Stimulated activated CD4-positive, alpha-beta T cell treated with anti-CD3 and anti-CD28 coated beads, TNF-alpha, amount 100 ng/mL, for 1 hour (primary cell): ENCODE measurements at places on chromosomes 3 and 15.

- DNase-seq: peak; percentile 13
Measured at GRCh38 chr15:23565395-23566070, at the start of gene MKRN3. Gene MKRN3 (plus strand): TSS chr15:23565674. CDS start chr15:23565783, 109 bp downstream.

DNA sequence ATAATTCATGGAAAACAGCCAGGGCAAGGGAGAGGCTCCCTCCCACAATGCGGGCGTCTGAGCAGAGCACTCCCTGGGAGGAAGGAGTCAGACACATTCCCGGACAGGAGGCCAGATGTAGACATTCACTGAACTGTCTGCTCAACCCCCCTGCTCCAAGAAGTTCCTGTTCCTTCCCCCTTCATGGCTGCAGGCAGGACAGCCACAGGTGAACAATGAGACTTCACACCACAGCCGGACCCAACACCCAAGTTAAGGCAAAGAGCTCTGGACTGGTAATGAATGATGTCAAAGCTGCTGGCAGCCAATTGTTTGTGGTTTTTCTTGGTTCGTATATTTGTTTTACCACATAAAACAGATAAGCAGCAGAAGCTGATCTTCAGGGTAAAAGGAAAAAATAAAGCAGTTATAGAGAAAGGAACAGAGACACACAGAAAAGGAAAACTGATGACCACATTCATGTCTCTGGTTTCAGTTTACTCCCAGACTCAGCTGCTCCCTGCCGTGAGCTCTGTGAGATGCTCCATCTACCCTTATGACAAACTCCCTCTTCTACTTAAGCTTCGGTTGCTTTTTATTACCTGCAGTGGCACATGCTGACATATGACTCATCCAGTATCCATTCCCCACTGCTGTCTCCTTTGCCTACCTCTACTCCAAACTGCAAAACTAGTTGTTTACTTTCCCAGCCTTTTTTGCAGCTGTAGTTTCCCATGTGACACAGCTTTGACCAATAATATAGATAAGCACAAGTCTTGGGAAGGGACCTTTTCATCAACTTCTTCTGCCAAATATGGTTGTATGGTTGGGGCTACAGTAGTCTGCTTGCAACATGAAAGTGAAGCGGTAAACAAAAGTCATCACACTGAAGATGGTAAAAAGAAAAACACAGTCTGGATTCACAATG, 33.1 kb downstream of the DZIP1L start:
- no peak for DNase-seq

DNA sequence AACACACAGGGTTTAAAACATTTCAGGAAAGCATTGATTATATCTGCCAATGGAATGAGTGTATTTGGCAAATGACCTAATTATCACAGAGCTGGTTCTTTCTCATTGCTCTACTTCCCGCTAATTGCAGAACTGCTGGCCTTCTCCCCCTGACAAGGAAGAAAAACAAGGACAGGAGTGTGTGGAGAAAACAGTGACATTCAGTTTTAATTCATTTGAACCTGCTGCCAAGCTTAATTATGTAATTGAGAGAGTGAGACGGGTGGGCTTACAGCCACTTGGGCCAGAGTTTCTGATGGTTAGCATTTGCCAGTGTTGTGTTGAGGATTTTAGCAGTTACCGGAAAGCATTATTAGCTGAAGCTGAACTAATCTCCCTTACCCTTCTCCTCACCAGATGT, 301.4 kb downstream of the RBMS3 start:
- DNase-seq: no peak

GRCh38 chr3:156323466-156323865, 203.1 kb downstream of the KCNAB1 start:
- DNase-seq: no peak

GRCh38 chr15:45386974-45387373, 8.6 kb upstream of the GATM start:
- no peak for DNase-seq

DNA sequence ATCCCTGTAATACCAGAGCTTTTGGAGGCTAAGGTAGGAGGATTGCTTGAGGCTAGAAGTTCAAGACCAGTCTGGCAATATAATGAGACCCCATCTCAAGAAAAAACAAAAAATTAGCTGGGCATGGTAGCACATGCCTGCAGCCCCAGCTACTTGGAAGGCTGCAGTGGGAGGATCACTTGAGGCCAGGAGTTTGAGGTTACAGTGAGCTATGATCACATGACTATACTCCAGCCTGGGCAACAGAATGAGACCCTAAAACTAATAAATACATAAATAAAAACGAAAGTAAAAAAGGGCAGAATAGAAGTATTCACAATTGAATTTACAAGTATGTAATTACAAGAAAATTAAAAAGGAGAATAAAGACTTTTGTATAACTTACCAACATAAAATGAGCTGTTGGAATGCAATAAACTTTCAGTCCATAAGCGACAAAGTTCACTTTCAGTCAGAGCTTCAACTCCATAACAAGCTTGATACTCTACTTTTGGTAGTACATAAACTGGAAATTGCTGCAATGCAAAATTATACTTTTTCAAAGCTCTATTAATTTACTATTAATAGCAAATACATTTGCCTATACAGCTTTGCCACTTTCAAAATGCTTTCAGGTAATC, 36.8 kb downstream of the ICE2 start:
- DNase-seq: no peak

GRCh38 chr15:80462836-80463512, 58.8 kb downstream of the ARNT2 start:
- DNase-seq: no peak

GRCh38 chr15:29382862-29383261, 113.2 kb upstream of the NSMCE3 start:
- DNase-seq: no peak

DNA sequence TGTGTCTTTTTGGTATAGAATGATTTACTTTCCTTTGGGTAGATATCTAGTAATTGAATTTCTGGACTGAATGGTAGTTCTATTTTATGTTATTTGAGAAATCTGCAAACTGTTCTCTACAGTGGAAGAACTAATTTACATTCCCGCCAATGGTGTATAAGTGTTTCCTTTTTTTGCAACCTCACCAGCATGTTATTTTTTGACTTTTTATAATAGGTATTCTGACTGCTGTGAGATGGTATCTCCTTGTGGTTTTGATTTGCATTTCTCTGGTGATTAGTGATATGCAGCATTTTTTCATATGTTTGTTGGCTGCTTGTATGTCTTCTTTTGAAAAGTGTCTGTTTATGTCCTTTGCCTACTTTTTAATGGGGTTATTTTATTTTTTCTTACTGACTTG, 607.2 kb downstream of the OTOL1 start:
- no peak for DNase-seq

- DNase-seq: no peak
Measured at GRCh38 chr3:163560459-163560858, 1517.8 kb downstream of the SI start.

GRCh38 chr15:59157396-59157795, 49.2 kb upstream of the LDHAL6B start:
- no peak for DNase-seq

- no peak for DNase-seq
Measured at GRCh38 chr3:37435572-37435971, 261.2 kb upstream of the LRRFIP2 start.

- DNase-seq: no peak
Measured at GRCh38 chr15:92898988-92899582, 1.0 kb upstream of the CHD2 start.
